ENCODE measurements at places on chromosomes 7 and 10. TPM values are rescaled to one million over a fixed set of nuclear protein-coding genes. Genes with fewer than 3 reads are reported as not detected.

GRCh38 chr10:132383751-132384196 lies 13.2 kb upstream of the PWWP2B start:
- DNase-seq = no peak

- DNase-seq = peak; percentile 77
Observed at GRCh38 chr10:112565434-112566053, 118.5 kb downstream of the VTI1A start.

GRCh38 chr10:52351914-52352330 lies 37.8 kb downstream of the DKK1 start:
- no peak for DNase-seq

- peak; percentile 37 for DNase-seq
Observed at GRCh38 chr10:113060201-113061053, 110.4 kb downstream of the TCF7L2 start.

- DNase-seq = no peak
Observed at GRCh38 chr7:31017721-31018120, 34.4 kb upstream of the ADCYAP1R1 start.

PNLIPRP1 gene
- not detected for total RNA-seq

- DNase-seq = peak; percentile 47
Observed at GRCh38 chr7:40658729-40659128, 523.9 kb downstream of the SUGCT start.

BRAT1 gene
- total RNA-seq = 54.9 TPM

GRCh38 chr7:157758468-157759245 lies 421.9 kb downstream of the DNAJB6 start:
- DNase-seq = no peak

Measured in myocyte (in vitro differentiated cells).